LHCN-M2 (cell line): ENCODE measurements at places on chromosomes 2 and 18. TPM values are rescaled to one million over a fixed set of nuclear protein-coding genes. Genes with fewer than 3 reads are reported as not detected.

GRCh38 chr2:1563943-1564891 lies 151.0 kb downstream of the TPO start:
- no peak for DNase-seq

GRCh38 chr2:30677861-30678385 lies 129.3 kb downstream of the CAPN13 start:
- DNase-seq: no peak

GRCh38 chr2:130920415-130921163 lies 83.9 kb downstream of the ARHGEF4 start:
- peak; percentile 35 for DNase-seq

Gene EFHD1
- 0.19 and 0.52 TPM in 2 replicates for total RNA-seq
